ENCODE measurements at places on chromosomes 4 and X.

- peak; percentile 13 for DNase-seq
These were observed 163.3 kb upstream of the SLC7A11 start for GRCh38 chr4:138405466-138405891.

GRCh38 chrX:9682456-9682855 is 83.2 kb downstream of the GPR143 start:
- DNase-seq = no peak

GRCh38 chr4:121277194-121278105 is 103.4 kb downstream of the QRFPR start:
- peak; percentile 28 for DNase-seq

DNA sequence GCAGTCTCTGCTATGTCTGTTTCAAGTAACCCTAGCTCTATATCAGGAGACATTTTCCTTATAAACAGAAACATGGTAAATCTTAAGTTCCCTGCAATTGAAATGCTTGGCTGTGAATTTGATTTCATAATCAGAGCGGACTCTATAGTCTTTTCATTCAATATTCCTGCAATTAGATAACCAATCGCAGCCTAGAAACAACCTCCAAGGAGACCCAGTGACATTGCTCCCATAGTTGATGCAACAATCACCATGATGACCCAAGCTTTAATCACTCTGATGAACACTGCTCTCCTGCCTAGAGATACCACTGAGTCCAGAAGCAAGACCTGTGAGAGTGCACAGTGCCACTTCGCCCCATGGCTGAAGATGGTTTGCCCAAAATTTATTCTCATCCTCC is at the start of gene CABS1:
TSS of gene CABS1 (plus strand) at position 301 of the 400 bp plus-strand sequence. CDS start at position 360, 59 bp downstream.
- no peak for DNase-seq

DNA sequence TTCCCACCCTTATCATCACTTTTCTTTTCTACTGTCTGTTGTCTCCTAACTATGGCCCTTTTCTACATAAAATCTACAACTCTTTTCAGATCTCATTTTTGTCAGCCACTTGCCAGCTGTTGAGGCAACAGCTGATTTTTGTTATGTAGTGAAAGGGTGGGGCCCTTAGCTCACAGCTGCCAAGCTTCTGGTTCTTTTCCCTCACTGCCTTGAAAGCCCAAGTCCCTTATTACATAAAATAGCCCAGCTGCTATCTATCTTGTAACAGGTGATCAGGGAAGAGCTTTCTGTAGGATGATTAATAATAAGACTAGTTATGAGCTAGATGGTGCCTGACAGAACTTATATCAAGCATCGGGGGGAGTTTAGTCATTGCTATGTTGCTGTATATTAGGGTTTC is 45.9 kb downstream of the ADGRL3 start:
- DNase-seq = no peak

- DNase-seq = no peak
These were observed 34.4 kb downstream of the PF4 start for GRCh38 chr4:73947239-73947985.

DNA sequence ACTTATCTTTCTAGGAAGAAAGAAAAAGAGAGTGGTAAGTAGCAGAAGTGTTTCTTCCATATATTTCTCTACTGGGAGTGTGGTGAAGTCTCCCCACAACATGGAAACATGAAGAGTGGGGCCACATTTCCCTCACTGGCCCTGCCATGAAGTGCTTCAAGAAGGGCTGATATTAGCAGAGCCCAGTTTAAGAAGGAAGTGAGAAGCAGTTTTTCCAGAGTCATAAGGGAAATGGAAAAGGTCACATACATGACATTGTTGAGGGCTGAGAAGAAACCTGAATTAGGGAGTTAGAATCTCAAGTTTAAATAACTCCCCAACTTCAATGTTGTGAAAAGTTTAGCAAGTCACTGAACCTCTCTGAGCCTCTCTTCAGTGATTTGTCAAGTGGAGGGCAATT is 171.9 kb upstream of the RBPJ start:
- no peak for DNase-seq

GRCh38 chr4:71045256-71045655 is 51.8 kb downstream of the DCK start:
- DNase-seq = no peak

- DNase-seq = no peak
These were observed 146.6 kb upstream of the DGKK start for GRCh38 chrX:50617183-50617582.

DNA sequence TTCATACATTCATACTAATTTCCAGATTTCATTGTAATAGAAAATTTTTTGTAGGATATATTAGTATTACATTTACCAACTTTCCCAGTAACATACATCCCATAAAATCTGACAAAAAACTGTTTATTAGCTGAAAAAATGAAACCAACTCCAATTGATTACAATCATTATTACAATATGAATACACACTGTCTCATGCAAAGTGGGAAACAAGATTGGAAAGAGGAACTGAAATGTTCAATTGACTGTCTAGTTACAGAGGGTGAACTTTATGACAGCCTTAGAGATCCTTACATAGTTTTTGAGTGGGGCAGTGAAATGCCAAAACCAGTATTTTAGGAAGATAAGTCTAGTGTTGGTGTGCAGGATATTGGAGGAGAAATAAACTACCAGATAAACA is 2.3 kb upstream of the AMBN start:
- no peak for DNase-seq

DNA sequence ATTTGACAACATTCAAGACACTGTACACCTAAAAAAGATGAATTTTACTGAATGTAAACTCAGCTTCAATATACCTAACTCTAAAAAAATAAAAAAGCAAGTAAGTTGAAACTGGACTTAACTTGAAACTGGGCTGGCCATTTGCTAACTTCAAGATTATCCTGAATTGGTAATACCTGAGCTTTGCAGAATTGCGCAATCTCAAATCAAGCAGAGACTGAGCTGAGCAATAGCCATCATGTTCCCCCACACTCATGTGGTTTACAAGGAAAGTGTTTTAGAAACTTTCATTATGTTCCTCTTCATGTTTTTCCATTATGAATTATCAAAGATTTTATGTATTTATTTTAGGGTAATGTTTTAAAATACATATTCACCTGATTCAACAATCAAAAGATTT is 38.7 kb downstream of the ANXA5 start:
- no peak for DNase-seq

GRCh38 chr4:71294301-71294700 is 44.5 kb upstream of the SLC4A4 start:
- no peak for DNase-seq

DNA sequence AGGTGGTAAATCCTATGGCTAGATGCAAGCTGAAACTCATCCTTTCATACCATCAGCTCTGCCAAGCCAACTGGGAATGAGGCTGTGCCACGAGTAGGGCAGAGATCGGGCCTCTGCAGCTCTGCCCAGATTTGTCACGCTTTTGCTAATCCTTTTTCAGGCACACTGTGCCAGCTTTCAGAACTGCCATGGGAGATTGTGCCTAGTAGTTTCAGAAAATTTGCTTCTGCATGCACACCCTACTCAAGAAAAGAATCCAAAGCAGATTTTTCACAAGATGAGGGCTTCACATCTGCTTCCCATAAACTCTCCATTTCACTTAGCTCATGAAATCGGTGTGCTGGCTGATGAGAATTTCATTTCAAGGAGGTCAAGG is 3.3 kb upstream of the ADH7 start:
- no peak for DNase-seq

- no peak for DNase-seq
These were observed 1571.9 kb downstream of the ADGRL3 start for GRCh38 chr4:62771983-62772557.

GRCh38 chrX:34557733-34558132 is 99.4 kb downstream of the TMEM47 start:
- no peak for DNase-seq

DNA sequence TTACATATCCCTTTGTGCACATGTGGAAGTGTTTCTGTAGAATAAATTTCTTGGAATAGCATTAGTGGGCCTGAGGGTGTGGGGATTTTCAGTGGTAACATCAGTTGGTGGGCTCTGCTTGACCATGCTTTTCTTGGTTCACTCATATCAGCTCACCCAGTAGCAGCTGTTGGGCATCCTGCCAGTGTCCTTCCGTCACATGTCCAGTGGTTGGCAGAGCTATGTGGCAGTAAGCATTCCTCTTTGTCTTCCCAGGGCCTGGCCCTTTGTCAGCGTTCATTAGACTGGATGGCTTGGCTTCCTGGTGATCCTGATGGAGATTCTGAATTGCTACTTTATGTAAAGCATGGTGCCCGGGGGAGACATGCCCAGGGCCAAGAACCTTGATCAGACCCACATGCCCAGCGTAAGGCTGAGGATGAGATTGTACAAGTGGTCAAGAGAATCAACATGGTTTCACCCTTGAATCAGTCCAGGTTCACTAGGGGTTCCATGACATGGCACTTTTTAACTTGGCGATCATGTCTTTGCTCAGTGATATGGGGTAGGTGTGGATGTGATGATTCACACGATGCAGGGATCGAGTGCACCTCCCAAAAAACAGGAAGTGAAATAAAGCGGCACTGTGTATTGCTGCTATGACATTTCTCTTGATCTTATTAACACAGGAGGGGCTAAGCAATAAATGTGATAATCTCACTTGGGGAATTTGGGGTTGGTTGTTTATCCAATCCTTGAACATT is 72.1 kb upstream of the IGFBP7 start:
- DNase-seq = no peak

DNA sequence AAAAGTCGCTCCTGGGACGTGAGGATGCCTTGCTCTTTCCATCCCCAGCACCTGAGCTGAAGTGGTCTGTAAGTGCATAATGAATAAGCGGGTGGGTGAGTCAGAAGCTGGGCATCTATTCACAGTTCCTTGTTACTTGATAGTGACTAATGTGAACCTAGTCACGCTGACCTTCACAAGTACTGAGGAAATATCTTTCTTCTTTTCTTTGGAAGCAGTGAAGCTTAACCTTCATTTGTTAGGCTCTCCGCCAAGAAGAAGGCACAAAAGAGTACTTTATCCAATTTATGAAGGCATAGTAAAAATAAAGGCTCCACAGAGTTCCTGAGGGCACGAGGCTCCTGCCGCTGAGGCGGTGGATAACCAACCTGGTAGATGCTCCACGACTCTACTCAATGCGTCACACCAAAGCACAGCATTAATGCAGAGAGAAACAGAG is 475.7 kb upstream of the SLIT2 start:
- DNase-seq = no peak

- DNase-seq = no peak
These were observed 250.7 kb downstream of the THOC2 start for GRCh38 chrX:123481913-123482851.

GRCh38 chr4:81628489-81628888 is 156.8 kb upstream of the RASGEF1B start:
- DNase-seq = peak; percentile 81

DNA sequence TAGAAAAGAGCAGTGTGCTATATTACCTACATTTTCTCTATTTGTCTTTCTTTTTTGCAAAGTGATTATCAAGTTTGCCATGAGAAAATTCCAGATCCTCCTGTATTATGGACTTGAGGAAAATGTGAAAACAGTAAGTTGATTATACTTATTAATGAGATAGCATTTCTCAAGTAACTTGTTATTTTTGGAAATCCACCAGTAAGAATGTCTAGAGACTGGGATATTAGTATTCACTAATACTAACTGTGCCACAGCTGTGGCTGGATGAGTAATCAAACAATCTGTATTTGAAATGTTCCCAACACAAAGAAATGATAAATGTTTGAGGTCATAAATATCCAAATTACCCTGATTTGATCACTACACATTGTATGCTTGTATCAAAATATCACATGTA is 147.0 kb upstream of the CTSO start:
- no peak for DNase-seq

- peak; percentile 28 for DNase-seq
These were observed 10.3 kb downstream of the SRPX2 start for GRCh38 chrX:100654261-100654660.

DNA sequence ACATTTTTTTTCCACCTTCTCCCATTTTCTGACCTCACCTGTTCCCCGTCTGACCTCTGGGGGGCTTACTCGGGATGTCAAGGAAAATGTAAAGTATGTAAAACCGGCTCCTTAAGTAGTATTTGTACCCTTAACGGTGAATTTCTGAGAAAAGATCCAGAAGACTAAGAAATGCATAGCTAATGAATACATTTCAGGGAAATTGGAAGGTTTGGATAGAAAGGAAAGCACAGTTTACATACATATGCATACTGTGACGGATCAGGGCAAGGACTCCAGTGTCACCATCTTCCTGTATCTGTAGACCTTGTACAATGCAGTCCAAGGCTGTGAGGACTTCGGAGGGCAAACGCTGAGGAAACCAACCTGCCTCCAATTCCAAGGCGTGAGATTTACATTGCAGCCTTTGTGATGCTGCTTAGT is 2185.9 kb upstream of the TENM3 start:
- DNase-seq = peak; percentile 12

- no peak for DNase-seq
These were observed 110.9 kb upstream of the ENPEP start for GRCh38 chr4:110364911-110365520.

DNA sequence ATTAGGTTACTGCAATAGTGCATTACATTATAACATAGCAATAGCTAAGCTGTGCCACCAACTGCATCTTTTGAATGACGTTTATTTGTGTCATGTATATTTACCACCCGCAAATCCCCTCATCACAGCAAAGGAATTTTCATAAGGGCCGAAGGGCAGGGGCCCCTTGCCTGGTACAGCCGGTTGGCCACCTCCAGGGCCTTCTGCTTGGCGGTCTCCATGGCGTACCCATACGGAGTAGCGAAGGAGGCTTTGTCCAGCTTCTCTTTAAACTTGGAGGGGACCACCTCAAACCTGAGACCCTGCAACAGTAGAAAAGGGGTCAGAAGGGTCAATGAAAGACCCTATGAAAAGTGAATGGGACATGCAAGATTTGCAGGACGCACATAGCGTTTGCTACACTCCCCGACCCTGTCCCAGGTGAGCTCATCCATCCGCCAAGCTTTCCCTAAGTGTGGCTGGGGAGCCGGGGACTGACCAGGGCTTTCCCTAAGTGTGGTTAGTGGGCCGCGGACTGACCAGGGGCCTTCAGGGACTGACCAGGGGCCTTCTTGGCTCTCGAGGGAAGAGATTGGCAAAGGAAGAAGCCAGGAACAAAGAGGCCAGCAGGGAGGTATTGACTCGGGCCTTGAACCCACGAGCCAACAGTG is 10.6 kb downstream of the ASMTL start:
- no peak for DNase-seq

DNA sequence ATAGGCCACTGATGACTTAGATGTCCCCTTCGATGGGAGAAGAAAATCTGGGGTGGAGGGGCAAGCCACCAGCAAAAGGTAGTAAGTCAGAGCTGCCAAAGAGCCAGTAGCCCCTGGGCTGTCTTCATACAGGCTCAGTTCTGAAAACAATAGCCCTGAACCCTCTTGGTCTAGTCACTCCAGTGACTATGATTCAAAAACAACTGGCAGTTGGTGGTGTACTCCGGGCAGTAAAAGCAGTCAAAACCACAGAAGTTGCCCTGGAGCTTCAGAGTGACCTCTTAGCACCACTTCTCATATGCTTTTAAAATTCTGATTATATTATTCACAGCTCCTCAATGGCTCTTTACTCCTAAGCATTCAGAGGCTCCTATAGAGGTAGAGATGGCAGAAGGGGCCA is 164.3 kb upstream of the MAMLD1 start:
- no peak for DNase-seq

GRCh38 chrX:107565931-107566603 is 62.2 kb upstream of the PRPS1 start:
- DNase-seq = peak; percentile 5

Measured in SW480 (cell line).